ENCODE measurements at places on chromosomes 5 and 9.
A peak's percentile ranks its signal among the peaks of the same experiment; 100 is the strongest.

- no peak for DNase-seq
These were observed 193.1 kb downstream of the DCP2 start for GRCh38 chr5:113169720-113170119.

DNA sequence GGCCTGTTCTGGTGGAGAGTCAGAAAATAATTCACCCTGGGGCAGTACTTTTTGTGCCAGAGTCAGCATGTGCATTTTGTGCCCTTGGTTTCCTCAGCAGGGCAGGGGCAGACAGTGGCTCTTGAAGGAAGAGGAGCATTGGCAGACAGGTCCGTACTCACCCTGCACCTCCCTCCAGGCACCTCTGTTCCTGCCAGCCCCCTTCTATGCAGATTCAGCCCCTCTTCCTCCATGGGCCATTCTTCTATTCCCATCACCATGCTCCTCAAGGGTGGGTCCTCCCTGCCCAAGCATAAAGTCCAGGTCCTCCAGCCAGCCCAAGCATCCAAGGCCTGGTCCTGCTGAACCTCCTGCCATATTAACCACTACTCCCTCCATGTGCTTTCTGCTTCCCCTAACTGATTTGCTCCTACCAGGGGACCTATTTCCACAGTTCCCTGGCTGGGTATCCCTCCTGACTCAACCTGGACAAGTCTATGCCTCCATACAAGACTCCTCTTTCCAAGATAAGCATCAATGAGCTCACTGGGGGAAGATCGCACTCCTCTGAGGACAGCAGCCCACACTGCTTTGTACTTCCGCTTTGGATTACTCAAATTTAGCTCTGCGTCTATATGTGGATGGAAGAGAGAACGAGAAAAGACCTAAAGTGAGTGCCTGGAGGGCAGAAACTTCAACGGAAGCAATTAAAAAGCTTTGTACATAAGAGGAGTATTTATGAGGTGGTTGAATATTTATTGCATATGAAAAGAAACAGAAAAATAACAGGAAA, 9.3 kb upstream of the ACSL6 start:
- no peak for DNase-seq

GRCh38 chr9:23841304-23841703, 15.3 kb upstream of the ELAVL2 start:
- DNase-seq, result no peak

DNA sequence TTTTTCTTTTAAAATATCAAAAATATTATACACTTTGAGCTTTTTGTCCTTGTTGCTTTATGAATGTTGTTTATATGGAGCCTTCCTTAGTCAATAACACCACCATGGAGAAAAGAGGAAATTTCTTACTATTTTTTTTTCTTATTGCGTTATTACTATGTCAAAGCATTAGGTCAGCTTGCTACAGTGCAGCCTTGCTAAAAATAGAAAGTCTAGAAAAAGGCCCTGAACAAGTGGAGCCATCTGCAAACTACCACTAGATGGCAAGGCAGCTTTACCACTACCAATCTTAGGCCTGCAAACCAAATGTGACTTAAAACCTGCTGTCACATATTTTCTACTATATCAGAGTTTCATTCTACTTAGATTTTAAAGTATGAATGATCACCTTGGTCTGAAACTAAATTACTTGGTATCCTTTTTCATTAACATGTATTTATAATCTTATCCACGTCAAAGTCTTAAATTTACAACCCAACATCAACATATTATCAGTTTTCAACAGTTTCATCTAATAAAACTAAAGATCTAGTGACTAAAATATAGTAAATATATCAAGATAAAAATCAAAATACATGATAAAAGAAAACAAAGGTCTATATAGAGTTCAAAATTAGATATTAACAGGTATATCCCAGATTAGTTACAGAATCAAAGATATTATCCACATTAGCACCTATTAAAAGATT, 113.1 kb upstream of the ACOT12 start:
- peak; percentile 40 for DNase-seq

GRCh38 chr5:122584411-122585300, 190.2 kb upstream of the SNX2 start:
- DNase-seq, result no peak

- no peak for DNase-seq
These were observed 16.2 kb downstream of the ISOC1 start for GRCh38 chr5:129110742-129111141.

DNA sequence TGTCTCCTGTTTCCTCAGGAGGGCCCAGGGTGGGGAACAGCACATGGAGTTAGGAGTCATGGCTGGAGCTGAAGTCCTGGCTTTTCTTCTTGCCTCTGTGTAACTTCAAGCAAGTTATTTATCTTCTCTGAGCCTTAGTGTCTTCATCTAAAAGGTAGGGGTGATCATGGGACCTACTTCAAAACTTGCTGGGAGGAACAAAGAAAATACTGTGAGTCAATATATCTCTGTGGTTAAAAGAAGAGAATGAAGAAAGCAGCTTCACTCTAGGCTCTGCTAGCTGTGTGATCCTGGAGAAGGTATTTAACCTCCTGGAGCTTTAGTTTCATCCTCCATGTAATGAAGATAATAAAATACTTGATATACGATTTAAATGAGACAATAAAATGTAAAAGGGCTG, 26.5 kb downstream of the AFAP1L1 start:
- DNase-seq, result peak; percentile 12

DNA sequence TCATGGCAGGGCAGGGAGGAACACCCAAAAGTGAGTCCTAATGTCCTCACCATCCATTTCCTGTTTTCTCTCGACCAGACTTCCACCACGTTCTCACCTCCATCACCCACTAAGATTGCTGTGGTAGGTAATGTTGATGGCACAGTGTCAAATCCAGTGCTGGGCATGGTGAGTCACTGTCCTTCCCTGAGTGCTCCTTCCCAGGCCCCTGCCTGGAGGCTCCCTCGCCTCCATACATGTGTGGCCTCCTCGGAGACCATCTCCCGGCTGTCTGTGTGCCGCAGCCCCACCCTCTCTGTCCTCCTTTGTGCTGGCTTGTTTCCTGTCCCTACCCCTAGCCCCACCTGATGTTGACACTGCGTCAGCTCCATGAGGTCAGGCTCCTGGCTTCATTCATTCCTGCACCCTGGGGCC, 177.5 kb downstream of the SYK start:
- DNase-seq, result no peak

- DNase-seq, result no peak
These were observed 1.5 kb downstream of the WHRN start for GRCh38 chr9:114503522-114504340.

- DNase-seq, result no peak
These were observed 104.3 kb upstream of the SPATA31D4 start for GRCh38 chr9:81823672-81824554.

- DNase-seq, result no peak
These were observed 49.6 kb upstream of the PLIN2 start for GRCh38 chr9:19176856-19177255.

DNA sequence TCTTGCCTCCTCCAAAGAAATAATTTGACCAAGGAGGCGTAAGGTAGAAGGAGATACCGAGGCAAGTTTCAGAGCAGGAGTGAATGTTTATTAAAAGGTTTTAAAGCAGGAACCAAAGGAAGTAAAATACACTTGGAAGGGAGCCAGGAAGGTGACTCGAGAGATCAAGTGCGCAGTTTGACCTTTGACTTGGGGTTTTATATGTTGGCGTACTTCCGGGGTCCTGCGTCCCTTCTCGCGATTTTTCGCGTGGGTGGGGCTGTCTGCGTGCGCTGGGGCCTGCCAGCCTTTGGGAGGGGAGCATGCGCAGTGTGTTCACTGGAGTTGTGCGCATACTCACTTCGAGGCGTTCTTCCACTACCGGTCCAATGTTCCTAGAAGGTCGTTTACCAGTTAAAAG, 166.0 kb upstream of the IRX2 start:
- no peak for DNase-seq

DNA sequence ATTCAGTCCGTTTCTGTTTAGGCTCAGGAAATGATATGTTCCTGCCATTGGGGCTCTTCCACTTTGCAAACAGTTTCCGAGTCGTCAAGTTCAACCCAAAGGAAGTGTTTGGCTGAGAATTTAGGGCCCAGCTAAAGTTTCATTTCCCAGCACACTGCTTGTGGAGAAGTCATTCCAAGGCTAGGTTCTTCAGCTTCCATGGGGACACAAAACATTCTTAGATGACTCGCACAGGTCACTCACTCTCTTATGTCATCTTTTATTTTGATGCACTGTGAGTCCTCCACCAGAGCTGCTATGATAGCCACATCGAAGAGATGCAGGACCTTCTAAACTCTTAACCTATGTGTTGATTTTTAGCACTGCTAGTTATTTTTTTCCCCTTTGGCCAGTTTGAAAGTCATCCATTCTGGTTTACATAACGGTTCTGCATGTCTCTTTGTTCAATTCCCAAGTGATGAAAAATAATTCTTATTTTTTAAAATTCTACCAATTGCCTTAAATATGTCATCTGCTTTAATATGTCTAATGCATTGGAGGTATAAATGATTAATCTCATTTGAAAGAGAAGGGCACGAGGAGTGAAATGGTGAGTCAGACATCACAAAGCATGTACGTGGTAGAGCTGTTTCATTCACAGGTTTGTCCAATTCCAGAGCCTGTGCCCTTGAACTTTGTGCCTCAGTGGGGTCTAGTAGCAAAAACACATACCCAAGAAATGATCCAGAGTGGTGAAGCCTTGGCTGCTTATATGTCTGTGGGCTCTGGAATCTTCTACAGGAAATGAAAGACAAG, 84.3 kb downstream of the ZNF462 start:
- DNase-seq, result no peak

All from CD4-positive, alpha-beta T cell treated with Interleukin-17A for 4 hours (primary cell).